Sciatic nerve (tissue), 2 donors: ENCODE measurements at places on chromosomes 13 and 19.

GRCh38 chr13:49791711-49792549 is 552 bp downstream of the KPNA3 start:
- DNase-seq: peak; percentile 72

- no peak for DNase-seq
Measured at GRCh38 chr19:21841488-21842097, 5.6 kb upstream of the ZNF43 start.

DNA sequence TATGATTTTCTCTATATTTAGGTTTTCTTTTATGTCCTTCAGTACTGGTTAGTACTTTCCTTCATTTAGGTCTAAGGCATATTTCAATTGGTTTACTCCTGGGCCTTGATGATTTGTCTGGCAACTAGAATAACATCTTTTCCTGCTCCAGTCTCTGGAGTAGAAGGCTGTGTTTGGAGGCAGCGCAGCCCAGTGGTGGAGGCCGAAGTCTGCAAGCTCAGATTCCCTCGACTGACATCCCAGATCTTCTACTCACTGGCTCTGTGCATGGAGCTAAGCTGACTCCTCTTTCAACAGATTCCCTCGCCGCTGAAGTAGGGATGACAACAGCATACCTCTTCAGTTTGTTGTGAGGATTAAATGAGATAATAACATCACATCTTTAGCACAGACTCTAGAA is 141.0 kb downstream of the RAP2A start:
- no peak for DNase-seq

DNA sequence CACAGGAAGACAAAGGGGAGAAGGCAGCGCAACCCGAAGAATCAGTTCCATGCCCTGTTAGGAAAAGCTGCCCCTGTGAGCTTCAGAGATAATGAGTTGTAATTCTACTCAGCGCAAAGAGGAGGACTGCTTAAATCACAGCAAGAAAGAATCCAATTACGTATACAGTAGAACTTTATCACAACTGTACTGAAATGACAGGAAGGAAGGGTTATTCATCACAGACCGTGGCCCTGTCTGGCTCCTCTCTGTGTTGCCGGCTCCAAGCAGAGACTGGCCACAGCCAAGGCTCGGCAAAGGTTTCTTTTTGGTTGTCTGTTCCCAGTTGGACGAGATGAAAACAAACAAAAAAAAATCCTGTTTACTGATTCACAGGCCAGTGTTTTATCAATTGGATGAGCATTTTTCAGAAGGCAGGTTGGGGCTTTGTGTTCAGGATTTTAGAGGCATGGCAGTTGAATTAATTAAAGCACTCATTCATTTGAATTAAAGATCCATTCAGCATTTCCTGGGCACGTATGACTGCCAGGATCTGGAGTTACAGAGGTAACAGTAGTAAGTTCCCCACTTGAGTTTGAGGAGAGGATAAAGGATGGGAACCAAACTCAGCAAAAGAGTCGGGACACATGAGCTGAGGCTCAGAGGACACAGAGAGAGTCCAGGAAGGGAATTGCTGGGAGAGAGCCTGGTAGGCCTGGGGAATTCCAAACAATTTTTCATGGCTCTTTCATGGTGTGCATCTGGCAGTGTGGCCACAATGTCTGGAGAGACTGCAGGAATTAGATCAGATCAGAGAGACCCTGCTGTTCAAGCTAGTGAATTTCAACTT is 341.0 kb downstream of the DNAJC15 start:
- no peak for DNase-seq

DNA sequence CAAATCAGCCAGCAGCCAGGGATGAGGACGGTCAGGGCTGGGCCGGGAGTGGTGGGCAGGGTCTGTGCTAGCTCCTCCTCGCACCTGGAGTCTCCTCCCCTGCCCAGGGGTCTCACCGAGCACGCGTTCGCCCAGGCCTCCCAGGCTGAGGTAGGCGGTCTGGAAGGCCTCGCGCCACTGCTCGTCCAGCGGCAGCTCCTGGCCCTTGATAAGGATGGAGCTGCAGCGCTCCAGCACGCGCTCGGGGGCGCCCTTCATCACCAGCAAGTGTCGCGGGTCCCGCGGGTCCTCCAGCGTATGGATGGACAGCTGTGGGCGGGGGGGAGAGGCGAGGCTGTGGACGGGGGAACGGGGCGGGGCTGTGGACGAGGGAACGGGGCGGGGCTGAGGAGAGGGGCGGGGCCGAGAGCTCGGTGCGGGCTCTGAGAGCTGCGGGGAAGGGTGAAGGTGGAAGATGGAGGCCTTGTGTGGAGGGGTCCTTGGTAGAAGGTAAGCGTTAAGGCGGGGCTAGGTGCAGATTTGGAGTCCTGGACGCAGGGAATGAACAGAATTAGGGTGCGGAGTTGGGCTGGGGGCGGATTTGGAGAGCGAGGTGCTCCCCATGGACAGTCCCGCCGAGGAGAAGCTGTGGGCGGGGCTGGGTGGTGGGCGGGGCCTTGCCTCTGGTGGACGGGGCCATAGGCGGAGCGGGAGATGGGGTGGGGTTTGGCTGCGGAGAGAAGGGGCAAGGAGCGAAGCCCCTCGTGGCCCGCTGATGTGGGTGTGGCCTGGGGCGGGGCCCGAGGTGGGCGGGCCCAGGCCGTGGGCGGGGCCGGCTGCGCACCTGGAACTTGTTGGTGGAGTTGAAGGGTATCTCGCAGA is 5.7 kb downstream of the ATP4A start:
- peak; percentile 77 for DNase-seq

GRCh38 chr19:13986348-13986904 is 19.7 kb downstream of the RFX1 start:
- DNase-seq: peak; percentile 88

DNA sequence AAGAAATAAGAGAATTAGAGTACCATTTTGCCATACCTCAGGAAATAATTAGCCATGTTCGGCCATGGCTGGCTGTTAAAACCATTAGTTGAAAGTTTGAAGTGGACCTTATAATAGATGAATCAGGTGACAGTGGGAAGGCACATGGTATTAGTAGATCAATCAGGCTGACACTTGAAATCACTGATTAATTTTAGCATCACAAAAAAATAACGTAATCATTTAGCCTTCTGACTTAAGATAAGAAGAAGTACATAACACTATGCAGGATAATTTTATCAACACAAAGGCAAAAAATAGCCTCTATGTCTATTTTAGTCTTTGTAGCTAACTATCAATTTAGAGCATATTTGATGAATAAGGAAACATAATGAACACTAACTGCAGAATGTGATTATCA is 615.5 kb downstream of the PCDH17 start:
- DNase-seq: no peak

- DNase-seq: no peak
Measured at GRCh38 chr13:74027161-74027779, 106.9 kb downstream of the KLF12 start.

DNA sequence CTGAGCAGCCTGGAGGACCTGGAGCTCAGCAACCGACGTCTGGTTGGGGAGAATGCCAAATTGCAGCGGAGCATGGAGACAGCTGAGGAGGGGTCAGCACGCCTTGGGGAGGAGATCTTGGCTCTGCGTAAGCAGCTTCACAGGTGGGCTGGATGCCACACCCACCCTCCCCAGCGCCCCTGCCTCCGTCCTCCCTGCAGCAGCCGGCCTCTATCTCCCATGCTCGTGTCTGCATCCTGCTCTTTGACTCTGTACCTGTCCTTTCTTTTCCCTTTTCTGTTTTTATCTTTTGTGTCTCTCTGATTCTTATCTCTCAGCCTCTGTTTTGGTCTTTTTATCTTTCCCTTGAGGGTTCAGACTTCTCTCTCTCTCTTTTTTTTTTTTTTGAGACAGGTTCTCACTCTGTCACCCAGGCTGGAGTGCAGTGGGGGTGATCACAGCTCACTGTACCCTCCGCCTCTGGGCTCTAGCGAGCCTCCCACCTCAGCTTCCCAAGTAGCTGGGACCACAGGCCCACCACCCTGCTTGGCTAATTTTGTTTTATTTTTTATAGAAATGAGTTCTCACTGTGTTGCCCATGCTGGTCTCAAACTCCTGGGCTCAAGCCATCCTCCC is 10.1 kb downstream of the KASH5 start:
- no peak for DNase-seq

DNA sequence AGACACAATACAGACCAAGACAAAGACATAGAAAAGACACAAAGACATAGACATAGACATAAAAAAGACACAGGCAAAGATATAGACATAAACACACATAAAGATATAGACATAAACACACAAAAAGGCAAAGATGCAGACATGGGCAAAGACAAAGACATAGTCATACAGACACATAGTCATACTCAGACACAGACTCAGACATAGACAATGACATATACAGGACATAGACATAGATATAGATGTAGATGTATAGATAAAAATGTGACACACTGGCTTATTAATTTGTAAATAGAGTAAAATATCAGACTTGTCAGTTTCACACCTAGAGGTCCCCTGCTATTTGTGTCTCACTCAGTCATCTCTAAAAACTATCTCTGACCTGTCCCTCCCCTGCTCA is 42.8 kb downstream of the OR10H4 start:
- no peak for DNase-seq

DNA sequence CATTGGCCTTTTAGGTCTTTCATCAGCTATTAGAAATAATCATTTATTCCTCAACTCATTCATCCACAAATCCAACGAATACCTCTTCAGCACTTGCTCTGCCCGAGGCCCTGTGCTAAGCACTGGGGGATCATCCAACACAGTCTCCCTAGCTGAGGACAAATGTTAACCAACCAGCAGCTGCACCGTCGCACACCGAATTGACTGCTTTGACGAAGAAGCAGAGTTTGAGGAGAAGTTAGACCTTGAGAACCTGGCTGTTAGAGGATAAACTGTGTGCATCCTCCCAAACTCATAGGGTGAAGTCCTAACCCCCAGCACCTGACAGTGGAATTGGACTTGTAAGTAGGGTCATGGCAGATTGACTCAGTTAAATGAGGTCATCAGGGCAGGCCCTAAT is 170.9 kb downstream of the USP12 start:
- peak; percentile 17 for DNase-seq

DNA sequence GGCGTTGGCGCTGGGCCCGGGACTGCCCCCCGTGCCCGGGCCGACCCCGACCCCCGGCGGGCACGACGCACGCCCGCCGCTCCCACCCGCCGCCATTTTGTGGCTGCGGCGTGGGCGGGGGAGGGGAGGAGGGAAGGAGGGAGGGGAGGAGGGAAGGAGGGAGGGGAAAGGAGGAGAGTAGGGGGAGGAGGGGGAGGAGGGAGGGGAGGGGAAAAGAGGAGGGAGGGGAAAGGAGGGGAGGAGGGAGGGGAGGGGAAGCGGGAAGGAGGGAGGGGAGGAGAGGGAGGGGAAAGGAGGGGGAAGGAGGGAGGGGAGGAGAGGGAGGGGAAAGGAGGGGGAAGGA is at the start of gene BTBD2:
TSS of gene BTBD2 (minus strand) at position 107 of the 343 bp plus-strand sequence. CDS start at position 96, 11 bp downstream.
- peak; percentile 84 for DNase-seq

DNA sequence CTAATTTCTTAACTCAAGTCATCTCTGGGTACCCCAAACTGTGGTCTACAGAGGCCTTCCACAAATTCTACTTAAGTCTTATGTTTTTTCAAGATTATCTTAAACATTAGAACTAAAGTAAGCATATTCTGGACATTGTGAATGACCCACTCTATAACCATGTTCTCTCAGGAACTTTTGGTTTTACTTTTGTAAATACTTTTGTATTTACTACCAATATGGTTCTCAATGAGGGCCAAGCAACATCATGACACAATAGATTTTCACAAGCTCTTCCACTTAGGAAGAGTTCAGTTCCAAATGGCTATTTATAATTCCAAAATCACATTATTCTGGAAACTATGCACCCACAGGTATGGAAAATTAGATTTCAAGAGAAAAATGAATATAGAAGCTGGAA is 10.8 kb downstream of the DIAPH3 start:
- DNase-seq: no peak
